ENCODE measurements at places on chromosomes 1 and 21. TPM values are rescaled to one million over a fixed set of nuclear protein-coding genes. Genes with fewer than 3 reads are reported as not detected.

GRCh38 chr1:21302747-21303715, 12.8 kb upstream of the ECE1 start:
- no peak overlapping the region for H3K4me3 ChIP-seq
- H3K27me3 ChIP-seq = no peaks in the 10 kb centered on the region
- no peak for DNase-seq
- peaks cover 8% of the 10 kb centered on the region for H3K4me1 ChIP-seq

DNA sequence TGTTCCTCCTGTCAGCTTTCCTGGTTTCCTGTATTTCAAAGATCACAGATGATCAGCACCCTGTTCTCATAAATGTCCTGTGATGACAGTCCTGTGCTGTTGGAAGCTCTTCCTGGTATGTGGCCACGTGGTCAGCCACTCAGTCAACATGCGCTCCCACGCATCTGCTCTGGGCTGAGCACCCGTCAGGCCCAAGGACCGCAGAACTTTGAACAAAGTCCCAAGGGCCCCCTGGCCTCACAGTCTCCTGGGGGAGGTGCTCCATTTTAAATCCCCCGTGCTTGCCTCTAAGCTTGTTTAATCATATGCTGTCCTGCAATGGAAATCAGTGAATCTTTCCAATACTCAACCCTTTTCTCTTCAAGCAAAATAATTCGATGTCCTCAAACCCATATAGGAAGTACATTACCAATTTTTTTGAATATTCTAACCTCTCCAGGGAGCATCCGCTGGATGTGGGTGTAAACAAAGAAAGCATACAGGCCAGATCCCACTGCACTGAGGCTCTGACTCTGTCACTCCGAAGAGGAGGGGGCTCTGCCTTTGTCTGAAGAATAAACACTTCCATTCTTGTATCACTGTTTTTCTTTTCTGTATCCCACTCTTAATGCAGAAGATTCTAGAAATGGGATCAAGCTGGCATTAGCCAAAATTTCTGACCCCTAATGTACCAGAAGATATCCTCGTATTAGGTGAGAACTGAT, 250.3 kb downstream of the SDCCAG8 start:
- peaks cover 17% of the 10 kb centered on the region for H3K36me3 ChIP-seq
- H3K27me3 ChIP-seq = no peaks in the 10 kb centered on the region
- H3K4me1 ChIP-seq = peaks cover 9% of the 10 kb centered on the region
- peak overlapping the region; percentile 25 for H3K27ac ChIP-seq

GRCh38 chr1:83689921-83690868, 308.7 kb downstream of the TTLL7 start:
- H3K27me3 ChIP-seq = no peaks in the 10 kb centered on the region
- H3K4me3 ChIP-seq = no peak overlapping the region
- H3K27ac ChIP-seq = no peak overlapping the region
- H3K36me3 ChIP-seq = no peaks in the 10 kb centered on the region
- DNase-seq = no peak

GRCh38 chr1:154970631-154971340, at the start of gene SHC1:
TSS of gene SHC1 (minus strand) at chr1:154970747. CDS start at chr1:154970526, 221 bp downstream.
- H3K4me3 ChIP-seq = peak within 1 kb of the TSS; percentile 83
- peak within 1 kb of the TSS; percentile 97 for H3K27ac ChIP-seq
- H3K36me3 ChIP-seq = peaks cover 27% of the 10 kb centered on the region
- peaks cover 59% of the 10 kb centered on the region for H3K4me1 ChIP-seq
- peak; percentile 98 for DNase-seq
- no peaks in the 10 kb centered on the region for H3K27me3 ChIP-seq

DNA sequence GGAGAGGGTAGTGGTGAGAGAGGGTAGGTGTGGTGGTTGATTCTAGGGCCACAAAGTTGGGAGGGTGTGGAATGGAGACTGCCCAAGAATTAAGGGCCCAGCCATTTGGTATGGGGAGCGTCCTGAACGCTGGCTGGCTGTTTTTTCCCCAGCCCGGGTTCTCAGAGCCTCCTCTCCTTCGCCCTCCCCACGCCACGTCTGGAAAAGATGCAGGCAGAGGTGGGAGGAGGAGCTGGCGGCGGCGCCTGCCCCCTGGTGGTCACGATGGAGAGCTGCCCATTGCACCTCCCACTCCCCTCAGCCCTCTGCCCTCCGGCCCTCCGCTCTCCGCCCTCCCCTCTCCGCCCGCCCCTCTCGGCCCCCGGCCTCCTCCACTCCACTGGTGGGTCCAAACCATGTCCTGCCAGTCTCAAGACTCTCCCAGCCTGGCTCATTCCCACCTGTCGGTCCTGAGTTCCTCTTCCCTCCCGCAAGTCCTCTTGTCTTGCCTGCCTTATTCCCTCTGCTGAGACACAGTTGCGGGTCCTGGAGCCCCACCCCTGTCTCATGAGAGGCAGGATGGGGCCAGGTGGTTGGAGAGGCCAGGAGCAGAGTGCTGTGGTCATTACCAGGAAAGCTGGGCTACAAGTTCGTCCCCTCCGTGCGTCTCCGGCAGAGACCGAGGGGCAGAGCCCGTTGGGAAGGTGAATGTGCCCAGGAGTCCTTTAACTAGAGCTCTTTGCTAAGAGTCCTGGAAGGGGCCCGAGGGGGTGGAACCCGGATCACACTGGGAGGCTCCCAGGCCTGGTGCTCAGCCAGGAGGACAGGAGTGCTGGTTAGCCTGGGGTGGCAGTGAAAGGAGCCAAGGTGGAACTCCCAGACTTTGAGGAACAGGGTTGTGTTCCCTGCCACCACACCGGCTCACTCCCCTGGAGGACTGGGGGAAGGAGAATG, 22.6 kb downstream of the ETNK2 start:
- no peak overlapping the region for H3K27ac ChIP-seq
- H3K27me3 ChIP-seq = no peaks in the 10 kb centered on the region
- H3K4me1 ChIP-seq = peaks cover 32% of the 10 kb centered on the region

GRCh38 chr1:208874915-208875314, 630.7 kb upstream of the PLXNA2 start:
- no peaks in the 10 kb centered on the region for H3K36me3 ChIP-seq
- no peak overlapping the region for H3K27ac ChIP-seq
- no peaks in the 10 kb centered on the region for H3K27me3 ChIP-seq
- no peak for DNase-seq

DNA sequence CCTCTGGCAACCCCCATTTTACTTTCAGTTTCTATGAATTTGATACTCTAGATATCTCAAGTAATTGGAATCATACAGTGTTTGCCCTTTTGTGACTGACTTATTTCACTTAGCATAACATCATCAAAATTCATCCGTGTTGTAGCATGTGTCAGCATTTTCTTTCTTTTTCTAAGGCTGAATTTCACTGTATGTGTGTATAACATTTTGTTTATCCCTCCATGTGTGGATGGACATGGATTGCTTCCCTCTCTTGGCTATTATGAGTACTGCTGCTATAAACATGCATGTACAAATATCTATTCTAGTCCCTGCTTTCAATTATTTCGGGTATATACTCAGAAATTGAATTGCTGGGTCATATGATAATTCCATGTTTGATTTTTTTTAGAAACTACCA, 97.3 kb downstream of the MAP3K21 start:
- H3K4me1 ChIP-seq = no peaks in the 10 kb centered on the region
- no peaks in the 10 kb centered on the region for H3K36me3 ChIP-seq
- H3K27me3 ChIP-seq = no peaks in the 10 kb centered on the region

DNA sequence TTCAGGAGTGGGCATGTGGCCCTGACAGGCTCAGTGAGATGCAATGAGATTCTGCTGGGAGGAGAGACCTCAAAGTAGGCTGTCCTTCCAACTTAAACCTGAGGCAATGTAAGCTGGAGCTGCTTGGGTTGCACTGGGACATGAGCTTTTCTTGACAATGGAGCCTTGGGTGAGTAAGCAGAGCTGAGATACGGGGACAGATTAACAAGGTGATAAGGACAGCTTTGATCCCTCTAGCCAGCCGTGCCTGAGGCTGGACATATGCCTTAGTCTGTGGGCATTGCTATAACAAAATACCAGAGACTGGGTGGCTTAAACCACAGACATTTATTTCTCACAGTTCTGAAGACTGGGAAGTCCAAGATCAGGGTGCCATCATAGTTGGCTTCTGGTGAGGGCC, 18.3 kb upstream of the NGF start:
- no peak overlapping the region for H3K4me3 ChIP-seq
- no peak for DNase-seq
- no peaks in the 10 kb centered on the region for H3K27me3 ChIP-seq
- H3K4me1 ChIP-seq = no peaks in the 10 kb centered on the region

DNA sequence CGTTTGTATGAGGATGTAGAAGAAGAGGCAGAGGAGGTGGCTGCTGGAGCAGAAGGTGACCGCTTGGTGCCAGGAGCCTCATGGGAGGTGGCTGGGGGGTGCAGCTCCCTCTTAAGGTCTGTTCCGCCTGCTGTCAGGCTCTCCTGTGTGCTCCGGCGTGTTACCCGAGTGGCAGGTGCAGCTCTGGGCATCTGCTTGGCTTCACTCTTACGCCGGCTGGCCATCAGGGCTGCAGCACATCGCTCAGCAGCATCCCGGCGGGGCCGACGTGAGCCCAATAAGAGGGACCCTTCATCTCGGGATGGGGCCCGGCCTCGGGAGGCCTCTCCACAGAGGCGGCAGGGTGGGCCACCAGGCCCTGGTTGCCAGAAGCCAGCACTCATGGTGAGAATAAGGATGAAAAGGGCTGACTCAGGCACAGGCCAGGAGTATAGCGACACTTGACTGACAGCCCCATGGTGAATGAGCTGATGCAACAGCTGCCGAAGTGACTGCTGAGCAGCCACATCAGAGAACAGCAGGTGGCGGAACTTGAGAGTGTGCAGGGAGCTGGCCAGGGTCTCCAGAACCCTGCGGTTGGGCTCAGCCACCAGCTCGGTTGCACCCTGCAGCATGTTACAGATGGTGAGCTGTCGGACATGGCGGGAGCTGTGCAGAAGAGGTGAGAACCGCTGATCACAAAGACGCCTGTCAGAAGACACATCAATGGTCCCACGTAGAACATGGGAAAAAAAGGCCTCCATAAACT, 17.5 kb downstream of the LRRC41 start:
- H3K36me3 ChIP-seq = peaks cover 73% of the 10 kb centered on the region
- H3K4me1 ChIP-seq = peaks cover 22% of the 10 kb centered on the region
- DNase-seq = peak; percentile 30

GRCh38 chr1:84620720-84621313, 46.6 kb upstream of the CTBS start:
- peaks cover 17% of the 10 kb centered on the region for H3K4me1 ChIP-seq
- H3K27me3 ChIP-seq = no peaks in the 10 kb centered on the region
- peak; percentile 92 for DNase-seq
- H3K36me3 ChIP-seq = no peaks in the 10 kb centered on the region

DNA sequence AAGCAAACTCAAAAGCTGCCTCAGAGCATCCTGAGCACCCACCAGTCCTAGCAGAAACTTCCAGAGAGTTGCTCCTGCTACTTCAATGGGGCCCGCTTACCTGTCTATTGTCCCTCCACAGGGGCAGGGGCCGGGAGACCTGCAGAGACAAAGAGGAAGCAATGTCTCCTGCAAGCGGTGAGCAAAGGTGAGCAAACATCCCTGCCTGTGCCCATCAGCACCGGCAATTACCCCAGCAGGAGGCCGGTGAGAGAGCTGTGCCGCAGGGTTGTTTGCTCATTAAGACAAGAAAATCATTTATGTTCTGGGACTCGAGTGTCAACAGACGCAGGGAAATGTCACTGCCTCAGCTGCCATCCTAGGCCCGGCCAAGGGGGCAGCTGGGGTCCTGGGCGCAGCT, 53.8 kb upstream of the TARDBP start:
- H3K27me3 ChIP-seq = peaks cover 6% of the 10 kb centered on the region
- peak; percentile 23 for DNase-seq
- no peaks in the 10 kb centered on the region for H3K4me1 ChIP-seq
- no peak overlapping the region for H3K27ac ChIP-seq
- H3K4me3 ChIP-seq = no peak overlapping the region

DNA sequence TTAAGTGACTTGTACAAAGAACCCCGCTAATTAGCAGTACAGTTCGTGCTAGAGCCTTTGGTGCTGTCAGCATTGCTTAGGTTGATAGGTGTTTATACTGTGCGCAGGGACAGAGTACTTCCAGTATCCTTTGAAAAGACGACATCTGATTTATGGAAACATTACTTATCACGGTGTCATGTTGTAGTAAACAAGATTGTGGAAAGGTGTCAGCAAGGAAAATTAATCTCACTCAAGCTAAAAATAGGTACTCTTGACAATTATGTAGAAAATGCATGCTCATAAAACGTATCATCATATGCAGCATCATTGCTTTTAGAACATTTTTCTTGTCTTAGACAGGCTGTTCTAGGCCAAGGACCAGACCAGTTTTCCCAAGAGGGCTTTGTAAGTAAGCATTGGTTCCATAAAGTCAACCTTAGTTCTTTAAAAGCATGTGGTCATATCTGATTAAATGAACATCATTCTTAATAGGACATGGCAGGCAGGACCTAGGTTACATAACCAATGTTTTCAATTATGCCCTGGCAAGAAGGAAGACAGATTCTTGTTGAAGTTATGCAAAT, 33.0 kb downstream of the SH3BGR start:
- no peak for DNase-seq
- no peak overlapping the region for H3K4me3 ChIP-seq

DNA sequence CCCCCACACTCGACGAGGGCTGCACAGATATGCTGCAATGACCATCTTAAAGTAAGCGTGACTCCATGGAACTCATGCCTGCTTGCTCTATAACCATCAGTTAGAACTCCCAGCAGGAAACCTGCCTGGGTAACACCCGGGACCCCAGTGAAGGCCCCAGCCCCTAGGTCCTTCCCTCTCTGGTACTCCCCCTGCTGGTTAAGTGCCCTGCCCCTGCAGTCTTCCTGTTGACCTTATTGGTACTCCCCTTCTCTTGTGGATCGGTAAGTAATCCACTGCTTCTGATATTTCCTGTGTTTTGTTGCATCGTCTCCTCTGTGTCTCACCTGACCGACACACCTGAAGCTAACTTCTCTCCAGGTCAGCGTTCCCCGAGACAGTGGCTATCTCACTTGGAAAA, 104.8 kb upstream of the COG2 start:
- H3K36me3 ChIP-seq = no peaks in the 10 kb centered on the region
- no peak for DNase-seq
- H3K27ac ChIP-seq = no peak overlapping the region
- H3K4me3 ChIP-seq = no peak overlapping the region

DNA sequence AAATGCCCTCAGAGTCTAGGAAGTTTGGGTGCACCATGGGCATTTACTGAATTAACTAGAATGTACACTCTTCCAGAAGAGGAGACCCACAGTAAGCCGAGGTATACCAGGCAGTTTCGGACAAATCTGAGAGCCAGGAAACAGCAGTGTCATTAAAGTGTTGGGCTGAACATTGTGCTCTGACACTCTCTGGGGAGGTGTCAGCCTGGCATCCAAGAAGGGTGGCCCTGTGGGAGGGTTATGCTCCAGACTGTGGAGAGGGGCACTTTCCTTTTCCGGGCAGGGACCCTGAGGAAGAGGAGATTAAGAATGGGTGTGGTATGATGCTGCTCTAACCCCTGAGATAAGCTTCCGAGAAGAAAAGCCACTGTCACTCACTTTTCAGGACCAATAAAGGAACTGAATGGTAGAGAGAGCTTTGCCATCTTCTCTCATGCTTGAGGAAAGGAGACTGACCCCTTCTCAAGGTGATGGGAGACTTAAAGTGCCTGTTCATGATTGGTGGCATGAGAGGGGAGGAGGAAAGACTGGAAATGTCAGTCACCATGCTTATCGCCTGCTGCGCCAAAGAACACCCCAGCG, 98.2 kb downstream of the UCK2 start:
- no peaks in the 10 kb centered on the region for H3K4me1 ChIP-seq
- H3K27me3 ChIP-seq = no peaks in the 10 kb centered on the region
- no peak overlapping the region for H3K27ac ChIP-seq
- no peak for DNase-seq

Gene SLAMF7
- total RNA-seq = under 0.01 TPM

Gene POU2F1
- 11.6 TPM for total RNA-seq

Gene LRRC71
- 0.59 TPM for total RNA-seq
